ENCODE measurements at places on chromosomes 3 and 15.
A peak's percentile ranks its signal among the peaks of the same experiment; 100 is the strongest.

GRCh38 chr15:67843571-67844387, 3.9 kb upstream of the RNU6-1 start:
- no peak for DNase-seq

DNA sequence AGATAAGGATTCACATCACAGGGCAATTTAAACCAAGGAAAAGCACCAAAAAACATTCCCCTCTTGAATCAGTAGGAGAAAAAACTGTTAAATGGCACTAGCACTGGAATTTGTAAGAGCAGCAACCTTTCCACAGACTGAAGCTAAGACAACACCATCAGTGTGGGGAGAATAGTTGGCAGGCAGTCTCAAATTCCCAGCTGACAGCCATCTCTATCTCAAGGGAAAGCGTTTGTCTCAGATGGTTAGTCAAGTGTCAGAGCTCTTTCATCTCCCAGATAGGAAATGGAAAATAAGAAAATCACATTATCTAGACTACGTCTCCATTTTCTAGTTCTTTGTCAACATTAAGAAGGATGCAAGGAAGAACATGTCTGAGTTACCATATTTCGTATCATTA, 228.7 kb downstream of the WDR72 start:
- DNase-seq: no peak

DNA sequence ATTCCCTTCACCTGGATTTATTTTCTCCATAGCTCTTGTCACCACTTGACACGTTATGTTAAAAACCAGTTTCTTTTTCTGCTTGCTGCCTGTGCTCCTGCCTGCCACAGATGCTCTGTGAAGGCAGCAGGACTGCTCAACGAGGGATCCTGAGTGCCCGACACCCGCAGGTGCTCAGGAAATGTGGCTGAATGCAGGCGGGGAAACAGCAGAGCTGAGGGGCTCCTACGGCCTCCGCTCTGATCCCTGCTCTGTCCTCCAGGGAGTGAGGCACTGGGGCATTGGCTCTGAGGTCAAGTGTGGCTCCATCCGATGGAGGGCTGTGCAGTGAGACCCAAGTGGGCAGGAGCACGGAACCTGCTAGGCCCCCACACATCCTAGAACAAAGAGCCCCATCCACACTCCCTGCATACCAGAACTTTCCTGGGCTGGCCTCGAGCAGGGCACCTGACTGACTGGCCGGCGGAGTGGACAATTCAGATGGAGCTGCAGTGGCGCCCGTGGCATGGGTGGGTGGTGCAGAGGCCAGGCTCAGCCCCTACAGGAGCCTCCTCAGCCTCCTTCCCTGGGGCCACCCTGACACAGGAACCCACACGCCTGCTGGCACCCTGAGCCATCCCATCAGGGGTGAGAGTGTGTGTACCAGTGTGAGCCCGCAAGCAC, 27.9 kb downstream of the IQSEC1 start:
- DNase-seq: no peak

DNA sequence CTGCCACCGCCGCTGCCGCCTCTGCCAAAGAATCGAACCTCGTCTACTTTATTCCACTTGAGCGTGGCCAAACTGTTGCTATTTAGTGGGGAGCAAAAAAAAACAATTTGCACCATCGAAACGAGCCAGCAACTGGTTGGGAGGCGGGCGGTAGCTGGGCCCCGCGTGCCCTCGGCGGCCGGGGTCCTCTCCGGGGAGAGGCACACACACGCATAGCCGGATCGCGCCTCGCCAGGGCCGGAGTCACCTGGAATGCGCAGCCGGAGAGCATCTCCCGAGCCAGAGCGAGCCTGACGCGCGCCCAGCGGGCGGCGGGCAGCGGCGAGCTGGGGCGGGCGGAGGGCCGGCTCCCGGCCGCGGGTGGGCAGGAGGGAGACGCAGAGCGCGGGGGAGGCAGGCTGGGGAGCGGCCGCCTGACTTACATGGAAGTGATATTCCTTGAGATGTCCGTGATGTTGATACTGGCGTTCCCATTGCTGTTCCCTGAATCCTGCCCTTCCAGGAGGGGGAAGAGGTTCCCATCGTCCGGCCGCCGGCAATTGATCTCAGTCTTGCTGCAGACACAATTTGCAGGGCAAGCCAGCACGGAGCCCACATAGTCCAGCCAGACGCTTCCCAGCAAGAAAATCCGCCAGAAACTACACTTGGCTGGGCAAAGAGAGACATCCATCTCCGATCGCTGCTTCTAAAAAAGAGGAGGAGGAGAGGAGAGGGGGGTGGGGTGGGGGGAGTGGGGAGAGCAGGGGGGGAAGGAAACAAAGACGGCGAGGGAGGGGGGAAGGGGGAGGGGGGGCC, 858 bp downstream of the NTRK3 start:
- peak; percentile 21 for DNase-seq

- DNase-seq: peak; percentile 33
These were observed 114.8 kb downstream of the EOMES start for GRCh38 chr3:27607370-27607769.

GRCh38 chr3:10354361-10355015, 33.6 kb upstream of the SEC13 start:
- no peak for DNase-seq

DNA sequence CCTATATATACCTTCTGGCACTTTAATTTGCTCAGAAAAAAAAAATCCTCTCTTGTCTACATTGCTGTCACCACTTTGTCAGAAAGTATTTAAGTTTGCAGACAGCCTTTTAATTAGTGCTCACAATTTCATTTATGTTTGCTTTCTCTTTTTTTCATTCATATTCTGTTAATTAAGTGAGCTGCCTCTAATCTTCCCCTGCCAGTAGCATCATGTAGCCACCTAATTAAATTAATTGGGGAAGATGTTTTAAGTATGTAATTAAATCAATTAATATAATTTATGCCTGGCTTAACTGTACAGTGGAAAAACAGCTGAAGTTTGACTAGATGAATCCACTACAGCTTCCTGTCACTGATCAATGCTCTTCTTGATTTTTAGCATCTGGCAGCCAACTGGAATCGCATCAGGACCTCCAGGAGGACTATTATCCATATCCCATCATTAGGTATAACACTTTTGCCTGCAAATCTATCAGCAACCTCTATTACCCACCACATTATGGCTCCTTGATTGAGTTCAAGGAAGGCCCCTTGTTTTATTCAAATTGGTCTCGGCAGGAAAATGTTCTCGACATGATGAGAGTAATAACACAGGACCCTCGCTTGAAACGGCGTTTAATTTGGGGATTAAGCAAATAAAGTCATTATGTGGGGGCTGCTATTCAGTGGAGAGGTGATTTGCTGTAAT, 118.5 kb downstream of the IQCH start:
- DNase-seq: no peak

DNA sequence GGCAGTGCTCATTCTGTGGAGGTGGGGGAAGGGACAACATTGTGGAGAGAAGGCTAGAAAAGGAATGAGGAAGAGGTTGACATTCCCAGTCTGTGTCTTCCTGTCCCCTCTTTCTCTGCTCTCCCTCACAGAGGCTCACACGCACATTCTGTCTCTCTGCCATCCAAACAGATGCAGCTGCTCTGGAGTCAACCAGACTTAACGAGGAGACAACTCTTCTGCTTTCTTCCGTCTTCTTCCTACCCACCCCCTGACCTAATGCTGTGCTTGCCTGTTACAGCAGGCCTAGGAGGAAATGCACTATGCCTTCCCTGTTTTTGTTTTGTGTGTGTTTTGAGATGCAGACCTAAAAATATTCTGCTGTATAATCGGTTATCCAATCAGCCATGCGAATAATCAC, 121.9 kb downstream of the CACNA1D start:
- DNase-seq: no peak

- DNase-seq: peak; percentile 60
These were observed 776 bp downstream of the VGLL3 start for GRCh38 chr3:86990012-86990733.

GRCh38 chr15:101198800-101199199, 53.0 kb downstream of the CHSY1 start:
- no peak for DNase-seq

- no peak for DNase-seq
These were observed 14.2 kb upstream of the SUCNR1 start for GRCh38 chr3:151859233-151859673.

GRCh38 chr3:101069901-101070798, 76.9 kb upstream of the ABI3BP start:
- DNase-seq: peak; percentile 51

- no peak for DNase-seq
These were observed 132.2 kb downstream of the FNDC3B start for GRCh38 chr3:172171396-172172075.

GRCh38 chr3:13465236-13465873, 14.8 kb upstream of the HDAC11 start:
- no peak for DNase-seq

DNA sequence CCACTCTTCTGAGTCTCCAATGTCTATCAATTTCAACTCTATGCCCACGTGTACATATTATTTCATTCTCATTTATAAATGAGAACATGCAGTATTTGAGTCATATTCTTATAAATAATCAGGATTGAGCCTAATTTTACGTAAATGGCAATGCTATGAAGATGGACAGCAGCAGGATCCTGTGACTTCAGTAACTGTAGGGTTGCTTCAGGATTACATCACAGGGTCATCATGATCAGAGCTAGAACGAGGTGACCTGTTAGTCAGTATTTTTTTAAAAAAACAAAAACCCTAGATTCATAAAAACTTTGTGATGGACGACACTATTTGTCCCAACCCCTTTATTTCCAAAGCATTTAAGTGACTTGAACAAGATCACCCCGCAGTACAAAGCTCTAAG, 21.8 kb downstream of the SHC4 start:
- no peak for DNase-seq

GRCh38 chr15:63805993-63806980, 27.5 kb downstream of the HERC1 start:
- DNase-seq: no peak
